Activated CD8-positive, alpha-beta T cell treated with anti-CD3 and anti-CD28 coated beads for 36 hours (primary cell): ENCODE measurements at places on chromosomes 2 and 18. TPM values are rescaled to one million over a fixed set of nuclear protein-coding genes. Genes with fewer than 3 reads are reported as not detected.
A peak's percentile ranks its signal among the peaks of the same experiment; 100 is the strongest.

GRCh38 chr2:75019790-75020189, 61.3 kb downstream of the POLE4 start:
- no peak overlapping the region for H3K4me3 ChIP-seq
- no peak overlapping the region for H3K27ac ChIP-seq
- no peaks in the 10 kb centered on the region for H3K36me3 ChIP-seq
- no peak for DNase-seq
- no peaks in the 10 kb centered on the region for H3K4me1 ChIP-seq
- no peaks in the 10 kb centered on the region for H3K27me3 ChIP-seq

KLHL29 gene
- total RNA-seq: 1.2 TPM

- H3K36me3 ChIP-seq: no peaks in the 10 kb centered on the region
- DNase-seq: no peak
- H3K4me3 ChIP-seq: no peak overlapping the region
- no peaks in the 10 kb centered on the region for H3K4me1 ChIP-seq
Observed at GRCh38 chr18:923144-923866, 18.6 kb downstream of the ADCYAP1 start.

DNA sequence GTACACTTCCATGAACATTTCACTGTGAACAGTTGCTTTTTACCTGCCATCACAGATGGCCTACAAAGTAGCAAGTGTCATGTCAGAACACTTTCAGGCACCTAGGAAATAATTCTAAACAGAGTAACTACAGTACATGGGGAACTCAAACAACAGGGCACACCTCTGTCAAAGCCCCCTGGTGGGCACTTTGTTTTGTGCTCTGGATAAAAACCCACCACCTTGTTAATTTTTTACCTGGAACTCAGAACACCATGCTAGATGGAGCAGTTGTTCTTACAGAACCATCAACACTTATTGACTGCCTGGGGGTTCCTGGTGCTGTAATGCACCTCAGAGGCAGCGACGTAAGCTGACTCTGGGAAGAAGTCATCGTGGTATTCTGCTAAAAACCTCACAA, 2.3 kb downstream of the MSL3B start:
- H3K27me3 ChIP-seq: peaks cover 4% of the 10 kb centered on the region
- no peak overlapping the region for H3K4me3 ChIP-seq
- peaks cover 23% of the 10 kb centered on the region for H3K36me3 ChIP-seq
- H3K27ac ChIP-seq: no peak overlapping the region
- DNase-seq: peak; percentile 31
- peaks cover 3% of the 10 kb centered on the region for H3K4me1 ChIP-seq

GRCh38 chr2:128805237-128805636, 486.6 kb upstream of the HS6ST1 start:
- H3K4me3 ChIP-seq: no peak overlapping the region
- H3K36me3 ChIP-seq: no peaks in the 10 kb centered on the region
- no peaks in the 10 kb centered on the region for H3K27me3 ChIP-seq
- no peaks in the 10 kb centered on the region for H3K4me1 ChIP-seq
- no peak for DNase-seq
- H3K27ac ChIP-seq: no peak overlapping the region

ZNF24 gene
- 42.7 TPM for total RNA-seq

- H3K4me3 ChIP-seq: no peak overlapping the region
- no peak overlapping the region for H3K27ac ChIP-seq
Observed at GRCh38 chr18:39184176-39184575, 1618.6 kb upstream of the CELF4 start.

CYP26B1 gene
- total RNA-seq: not detected

SERPINB7 gene
- total RNA-seq: not detected

- H3K27ac ChIP-seq: no peak overlapping the region
- no peak for DNase-seq
- no peak overlapping the region for H3K4me3 ChIP-seq
- H3K27me3 ChIP-seq: no peaks in the 10 kb centered on the region
- no peaks in the 10 kb centered on the region for H3K36me3 ChIP-seq
Observed at GRCh38 chr18:54606835-54607212, 15.8 kb downstream of the DYNAP start.

DNA sequence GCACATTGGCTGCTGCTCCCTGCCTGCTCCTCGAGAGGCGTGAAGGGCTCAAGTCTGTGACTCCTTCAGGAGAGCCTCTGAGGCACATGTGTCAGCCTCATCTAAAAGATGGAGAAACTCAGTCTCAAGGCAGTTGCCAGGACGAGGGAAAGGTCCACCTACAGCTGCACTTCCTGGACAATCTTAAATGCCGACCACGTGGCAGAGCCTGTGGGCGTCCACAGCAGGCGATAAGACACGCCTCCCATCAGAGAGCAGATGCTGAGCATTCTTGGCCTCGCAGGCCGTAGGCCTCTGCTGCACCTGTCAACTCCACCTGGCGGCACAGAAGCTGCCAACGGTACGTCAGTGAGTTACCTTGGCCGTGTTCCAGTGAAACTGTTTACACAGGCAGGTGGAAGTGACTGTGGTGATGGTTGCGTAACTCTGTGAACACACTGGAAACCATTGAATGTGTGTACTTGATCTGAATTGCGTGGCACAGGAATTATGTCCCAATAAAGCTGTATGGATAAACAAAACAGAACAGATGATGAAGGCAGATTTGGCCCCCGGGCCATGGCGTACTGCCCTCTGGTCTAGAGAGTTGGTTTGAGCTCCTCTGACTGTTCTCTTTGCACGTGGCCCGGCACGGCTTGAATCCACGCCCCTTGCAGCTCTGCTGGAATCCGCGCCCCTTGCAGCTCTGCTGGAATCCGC, 114.5 kb downstream of the RNF144A start:
- no peaks in the 10 kb centered on the region for H3K4me1 ChIP-seq
- H3K27me3 ChIP-seq: no peaks in the 10 kb centered on the region
- no peak overlapping the region for H3K4me3 ChIP-seq
- peak; percentile 13 for DNase-seq

ANO7 gene
- total RNA-seq: 5.1 TPM

DNA sequence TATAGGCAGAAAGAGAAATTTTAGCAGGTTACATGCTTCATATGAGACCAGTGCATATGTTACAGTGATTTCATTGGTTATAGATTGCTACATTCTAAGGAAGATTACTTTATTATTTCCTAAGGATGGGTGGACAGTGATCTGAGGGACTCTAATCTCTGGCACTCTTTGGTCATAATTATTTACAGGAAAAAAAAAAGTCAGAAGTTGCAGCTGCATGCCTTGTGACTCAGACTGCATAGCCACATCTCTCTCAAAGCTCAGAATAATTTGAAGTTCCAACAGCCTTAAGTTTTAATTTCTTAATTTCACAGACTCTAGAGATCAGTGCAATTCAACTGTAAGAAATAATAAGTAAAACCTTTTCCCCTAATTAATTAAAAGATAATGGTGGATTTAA, 27.1 kb upstream of the BARD1 start:
- DNase-seq: no peak
- H3K4me1 ChIP-seq: no peaks in the 10 kb centered on the region
- H3K4me3 ChIP-seq: no peak overlapping the region
- H3K27ac ChIP-seq: no peak overlapping the region

DNA sequence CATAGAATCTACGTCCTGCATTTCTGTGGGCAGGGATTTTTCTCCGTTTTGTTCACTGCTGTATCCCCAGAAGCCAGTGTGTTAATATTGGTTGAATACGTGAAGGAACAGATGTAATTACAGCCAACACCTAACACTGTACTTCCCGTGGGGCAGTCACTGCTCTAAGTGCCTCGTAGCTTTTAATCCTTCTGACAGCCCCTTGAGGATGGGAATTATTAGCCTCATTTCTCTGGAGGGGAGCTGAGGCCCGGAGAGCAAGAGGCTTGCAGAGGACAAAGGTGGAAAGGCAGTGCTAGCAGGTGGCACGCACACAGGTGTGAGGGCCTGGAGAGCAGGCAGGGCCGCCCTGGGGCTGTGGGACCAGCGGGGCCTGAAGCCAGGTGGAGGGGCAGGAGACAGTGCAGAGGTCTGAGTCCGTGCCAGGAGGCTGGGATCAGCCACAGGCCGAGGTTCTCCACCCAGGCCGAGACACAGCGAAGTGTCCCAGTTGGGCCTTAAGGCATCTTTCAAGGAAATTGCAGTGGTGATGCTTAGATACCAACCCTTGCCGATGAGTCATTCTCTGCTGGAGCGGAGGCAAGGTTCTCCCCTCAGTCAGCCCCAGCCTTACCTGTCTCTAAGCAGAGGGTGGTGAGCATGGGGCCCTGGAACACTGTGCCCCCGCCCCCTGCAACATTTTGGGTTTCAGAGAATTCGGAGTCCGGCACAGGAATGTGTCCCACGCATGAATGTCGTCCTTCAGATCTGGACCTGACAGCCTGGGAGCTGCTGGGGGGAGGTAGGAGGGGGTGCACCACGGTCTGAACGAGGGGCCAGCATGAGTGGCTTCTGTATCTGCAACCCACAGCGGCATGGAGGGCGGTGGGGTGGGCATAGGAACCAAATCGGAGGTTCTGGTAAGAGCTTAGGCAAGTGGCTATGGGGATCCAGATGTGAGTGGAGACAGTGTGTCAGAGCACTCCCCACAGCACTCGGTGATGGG, 122.6 kb downstream of the GBX2 start:
- H3K27ac ChIP-seq: no peak overlapping the region
- no peak for DNase-seq
- peaks cover 4% of the 10 kb centered on the region for H3K4me1 ChIP-seq

DNA sequence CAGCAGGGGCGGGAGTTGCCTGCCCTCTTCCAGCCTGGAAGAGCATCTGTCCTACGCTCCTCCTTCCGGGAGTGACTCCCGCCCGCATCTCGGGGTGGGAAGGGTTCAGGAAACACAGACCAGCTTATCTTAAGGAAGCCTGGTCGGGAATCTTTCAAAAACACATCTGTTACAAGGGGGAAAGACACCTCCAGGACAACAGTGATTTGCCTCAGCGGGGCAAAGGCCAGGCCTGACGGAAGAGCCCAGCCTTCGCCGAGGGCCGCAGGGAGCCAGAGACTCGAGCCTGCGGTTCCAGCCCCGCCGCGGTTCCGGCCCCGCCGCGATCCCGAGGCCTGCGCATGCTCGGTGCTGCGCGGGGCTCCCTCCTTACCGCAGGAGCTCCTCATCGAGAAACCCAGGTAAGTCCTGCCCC, 38.1 kb upstream of the TGIF1 start:
- H3K36me3 ChIP-seq: no peaks in the 10 kb centered on the region
- H3K27ac ChIP-seq: no peak overlapping the region
- no peaks in the 10 kb centered on the region for H3K27me3 ChIP-seq
- DNase-seq: peak; percentile 20
- peaks cover 13% of the 10 kb centered on the region for H3K4me1 ChIP-seq

DNA sequence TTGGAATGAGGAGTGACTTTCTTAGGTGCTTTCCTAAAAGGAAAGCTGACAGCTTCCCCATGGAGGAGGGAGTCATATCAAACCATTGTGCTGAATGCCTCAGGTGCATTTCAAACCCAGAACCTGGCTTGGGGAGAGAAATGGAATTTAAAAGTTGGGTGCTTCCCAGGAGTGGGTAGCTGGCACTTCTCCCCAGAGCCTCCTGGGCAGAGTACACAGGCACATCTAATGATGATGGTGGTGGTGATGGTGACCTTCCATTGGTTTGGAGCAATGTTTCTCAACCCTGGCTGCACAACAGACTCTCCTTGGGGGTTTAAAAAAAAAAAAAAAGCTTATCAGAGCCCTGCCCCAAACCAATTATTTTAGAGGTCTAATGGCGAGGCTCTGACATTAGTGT, 8.3 kb downstream of the FOSL2 start:
- peaks cover 79% of the 10 kb centered on the region for H3K4me1 ChIP-seq
- no peak for DNase-seq
- no peaks in the 10 kb centered on the region for H3K27me3 ChIP-seq
- H3K36me3 ChIP-seq: peaks cover 80% of the 10 kb centered on the region
- H3K27ac ChIP-seq: no peak overlapping the region
- no peak overlapping the region for H3K4me3 ChIP-seq

DNA sequence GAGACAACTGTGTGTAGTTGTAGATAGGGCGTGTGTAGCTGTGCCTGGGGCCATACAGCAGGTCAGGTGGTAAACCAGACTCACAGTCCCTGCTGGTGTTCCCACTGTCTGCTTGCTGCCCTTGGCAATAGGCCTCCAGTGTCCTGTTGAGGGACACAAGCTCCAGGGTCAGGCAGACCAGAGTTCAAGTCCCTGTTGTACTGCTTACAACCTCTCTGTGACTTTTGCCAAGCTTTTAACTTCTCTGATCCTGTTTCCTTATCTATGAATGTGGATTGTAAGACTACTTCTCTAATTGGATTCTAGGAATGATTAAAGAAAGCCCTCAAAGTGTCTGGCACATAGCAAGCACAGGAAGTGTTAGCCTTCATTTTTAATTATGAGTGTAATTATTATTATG, 68.6 kb downstream of the MERTK start:
- H3K4me3 ChIP-seq: no peak overlapping the region
- no peak for DNase-seq
- no peak overlapping the region for H3K27ac ChIP-seq
- no peaks in the 10 kb centered on the region for H3K36me3 ChIP-seq
- no peaks in the 10 kb centered on the region for H3K4me1 ChIP-seq

DNA sequence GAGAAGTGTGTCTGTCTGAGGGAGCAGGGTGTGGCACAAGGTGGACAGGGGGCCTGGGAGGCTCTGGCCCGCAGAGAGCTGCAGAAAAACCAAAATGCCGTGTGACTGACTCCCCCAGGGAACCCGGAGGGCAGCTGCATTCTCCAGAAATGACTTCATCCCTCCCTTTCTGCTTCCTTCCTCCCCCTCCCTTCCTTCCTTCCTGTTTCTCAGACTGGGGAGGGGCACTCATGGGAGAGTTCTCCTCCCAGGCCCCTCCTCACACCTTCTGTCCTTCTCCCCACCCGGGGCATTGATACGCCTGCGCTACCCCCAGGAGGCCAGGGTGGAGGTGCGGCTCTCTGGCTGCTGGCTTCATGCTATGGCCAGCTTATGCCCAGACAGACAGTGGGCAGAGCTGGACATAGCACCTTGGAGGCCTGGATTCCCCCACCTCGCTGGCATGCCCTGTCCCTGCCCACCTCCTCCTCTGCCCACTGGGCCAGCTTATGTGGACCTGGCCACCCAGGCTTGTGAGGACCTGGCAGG, 8.2 kb upstream of the GPR17 start:
- no peaks in the 10 kb centered on the region for H3K36me3 ChIP-seq
- H3K4me1 ChIP-seq: peaks cover 63% of the 10 kb centered on the region
- no peak for DNase-seq
- peak overlapping the region; percentile 75 for H3K27ac ChIP-seq

DSG4 gene
- total RNA-seq: not detected

DNA sequence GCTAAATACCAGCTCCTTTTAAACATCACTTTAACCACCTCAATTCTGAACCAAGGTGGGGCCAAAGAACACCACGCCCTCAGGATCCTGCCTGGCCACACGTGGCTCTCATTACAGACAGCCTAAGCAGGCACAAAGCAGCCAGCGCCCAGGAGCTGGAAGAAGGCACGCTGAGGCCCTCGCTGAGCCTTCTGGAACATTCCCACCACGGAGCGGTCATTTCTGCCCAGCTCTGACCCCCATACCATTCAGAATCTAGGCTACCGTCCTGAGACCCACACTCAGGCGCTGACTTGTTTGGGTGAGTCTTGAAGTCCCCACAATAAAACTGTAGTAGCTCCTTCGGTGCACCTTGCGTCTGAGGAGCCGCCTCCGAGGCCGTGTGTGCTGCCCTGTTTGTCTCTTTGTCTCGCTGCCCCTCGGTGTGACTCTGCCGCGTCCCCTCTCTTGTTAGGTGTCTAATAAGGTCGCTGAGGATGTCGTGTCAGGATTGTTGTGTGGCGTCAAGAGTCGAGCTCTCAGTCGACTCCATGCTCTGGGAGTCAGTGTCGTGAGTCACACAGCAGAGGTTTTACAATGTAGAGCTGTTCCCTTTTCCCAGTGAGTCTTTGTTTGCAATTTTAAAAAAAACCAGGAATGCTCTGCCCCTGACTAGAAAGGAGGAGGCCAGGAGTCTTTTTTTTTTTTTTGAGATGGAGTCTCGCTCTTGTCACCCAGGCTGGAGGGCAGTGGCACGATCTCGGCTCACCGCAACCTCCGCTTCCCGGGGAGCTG, 242.4 kb downstream of the KLHL29 start:
- no peaks in the 10 kb centered on the region for H3K27me3 ChIP-seq
- no peak for DNase-seq
- no peaks in the 10 kb centered on the region for H3K36me3 ChIP-seq
- H3K4me1 ChIP-seq: no peaks in the 10 kb centered on the region
- no peak overlapping the region for H3K27ac ChIP-seq
